A549 treated with Hydrocortisone at 1 μM for 4 hours (cell line): ENCODE measurements at places on chromosomes 16 and 17. TPM values are rescaled to one million over a fixed set of nuclear protein-coding genes. Genes with fewer than 3 reads are reported as not detected.

The CRHR1 gene
- 0.09 to 1.1 TPM (median 0.09 TPM) in 5 replicates for total RNA-seq

The CYB561 gene
- total RNA-seq, result 32.0 to 35.5 TPM (median 32.7 TPM) in 5 replicates

The TMEM204 gene
- 0.07 to 0.23 TPM (median 0.12 TPM) in 3 of 5 replicates, not detected in the others for total RNA-seq

The SNF8 gene
- 274 to 333 TPM (median 310 TPM) in 5 replicates for total RNA-seq

The CTRB1 gene
- not detected in 5 replicates for total RNA-seq

The CACNG4 gene
- 10.2 to 15.2 TPM (median 13.4 TPM) in 5 replicates for total RNA-seq

The EIF3CL gene
- 68.3 to 86.2 TPM (median 73.4 TPM) in 5 replicates for total RNA-seq

The PIRT gene
- not detected in 5 replicates for total RNA-seq

The PRSS27 gene
- 0.82 to 2.2 TPM (median 1.8 TPM) in 5 replicates for total RNA-seq

The PKMYT1 gene
- 64.8 to 93.9 TPM (median 88.9 TPM) in 5 replicates for total RNA-seq

The HOXB1 gene
- total RNA-seq, result not detected in 5 replicates

The FBXW10 gene
- total RNA-seq, result 0.92 to 1.3 TPM (median 1.3 TPM) in 5 replicates

The SERPINF2 gene
- total RNA-seq, result 2.9 to 3.8 TPM (median 3.2 TPM) in 5 replicates

The KLHL10 gene
- total RNA-seq, result 0.05 to 0.25 TPM (median 0.10 TPM) in 3 of 5 replicates, not detected in the others

The CCR7 gene
- 0.73 to 1.5 TPM (median 0.97 TPM) in 5 replicates for total RNA-seq

The FOXN1 gene
- total RNA-seq, result 0.02 to 0.05 TPM in 2 of 5 replicates, not detected in the others

The TP53TG3C gene
- 0.23 to 0.84 TPM (median 0.26 TPM) in 4 of 5 replicates, not detected in the other for total RNA-seq

The SHBG gene
- 0.35 to 0.85 TPM (median 0.60 TPM) in 5 replicates for total RNA-seq

The CBX2 gene
- total RNA-seq, result 15.0 to 16.5 TPM (median 16.3 TPM) in 5 replicates

The OR3A3 gene
- not detected in 5 replicates for total RNA-seq

The FBXL16 gene
- total RNA-seq, result 11.9 to 16.3 TPM (median 12.7 TPM) in 5 replicates

The HOXB8 gene
- 5.8 to 7.1 TPM (median 6.7 TPM) in 5 replicates for total RNA-seq

The METTL23 gene
- total RNA-seq, result 56.4 to 65.2 TPM (median 60.3 TPM) in 5 replicates

The SHISA9 gene
- 0.01 to 0.13 TPM (median 0.07 TPM) in 5 replicates for total RNA-seq
